ENCODE measurements at places on chromosomes 5 and 9.
A peak's percentile ranks its signal among the peaks of the same experiment; 100 is the strongest.

DNA sequence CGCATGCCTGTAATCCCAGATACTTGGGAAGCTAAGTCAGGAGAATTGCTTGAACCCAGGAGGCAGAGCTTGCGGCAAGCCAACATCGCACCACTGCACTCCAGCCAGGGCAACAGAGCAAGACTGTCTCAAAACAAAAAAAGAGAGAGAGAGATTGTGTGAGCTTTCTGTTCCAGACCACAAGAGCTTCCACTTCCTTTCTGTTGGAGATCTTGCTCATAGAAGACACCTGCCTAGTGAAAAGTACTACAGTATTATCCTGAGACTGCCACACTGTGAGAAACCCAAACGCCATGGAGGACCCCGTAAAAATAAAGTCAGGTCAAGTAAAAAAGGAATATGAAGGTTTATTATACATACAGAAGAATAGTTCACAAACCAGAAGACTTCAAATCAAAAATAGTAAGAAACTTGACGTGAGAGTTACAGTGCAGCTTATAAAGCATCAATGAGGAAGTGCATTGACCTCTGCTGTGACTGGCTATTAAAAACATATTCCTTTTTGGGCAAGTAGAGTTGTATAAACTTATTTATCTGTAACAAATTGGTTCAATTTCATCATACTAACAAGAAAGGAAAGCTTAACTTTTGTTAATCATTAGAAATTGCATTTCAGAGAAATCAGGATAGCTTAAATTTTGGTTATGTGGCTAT lies 4.3 kb upstream of the EMB start:
- no peak for DNase-seq

DNA sequence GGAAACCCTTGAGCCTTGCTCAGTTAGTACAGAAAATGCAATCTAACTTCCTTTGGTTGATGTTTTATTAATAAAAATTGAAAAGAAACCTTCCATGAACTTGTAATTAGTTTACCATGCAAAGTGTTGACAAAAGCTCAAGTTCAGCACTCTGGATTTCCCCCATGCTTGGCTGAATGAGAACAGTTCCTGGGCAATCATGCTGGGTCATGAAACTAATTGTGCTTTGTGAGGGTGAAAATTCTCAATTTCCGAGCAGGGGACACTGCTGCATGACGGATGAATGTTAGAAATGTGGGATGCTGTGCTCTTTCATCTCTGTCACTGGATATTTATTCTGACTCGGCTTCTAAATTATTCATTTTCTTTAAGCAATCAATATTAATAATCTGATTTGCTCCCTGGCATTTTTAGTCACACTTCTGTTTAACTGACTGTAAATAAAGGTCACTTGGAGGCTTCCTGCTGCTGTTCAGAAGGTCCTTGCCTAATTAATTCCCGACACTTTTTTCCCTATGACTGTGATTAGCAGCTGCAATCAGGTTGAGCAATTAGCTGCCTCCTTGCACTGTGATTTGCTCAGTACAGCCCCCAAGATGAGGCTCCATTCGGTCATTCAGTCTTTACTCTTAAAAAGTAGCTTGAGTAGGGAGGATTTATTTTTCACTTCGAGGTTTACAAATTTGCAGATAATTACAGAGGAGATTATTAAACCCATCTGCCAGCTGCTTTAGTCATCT lies 678.1 kb upstream of the ZNF608 start:
- DNase-seq = no peak

DNA sequence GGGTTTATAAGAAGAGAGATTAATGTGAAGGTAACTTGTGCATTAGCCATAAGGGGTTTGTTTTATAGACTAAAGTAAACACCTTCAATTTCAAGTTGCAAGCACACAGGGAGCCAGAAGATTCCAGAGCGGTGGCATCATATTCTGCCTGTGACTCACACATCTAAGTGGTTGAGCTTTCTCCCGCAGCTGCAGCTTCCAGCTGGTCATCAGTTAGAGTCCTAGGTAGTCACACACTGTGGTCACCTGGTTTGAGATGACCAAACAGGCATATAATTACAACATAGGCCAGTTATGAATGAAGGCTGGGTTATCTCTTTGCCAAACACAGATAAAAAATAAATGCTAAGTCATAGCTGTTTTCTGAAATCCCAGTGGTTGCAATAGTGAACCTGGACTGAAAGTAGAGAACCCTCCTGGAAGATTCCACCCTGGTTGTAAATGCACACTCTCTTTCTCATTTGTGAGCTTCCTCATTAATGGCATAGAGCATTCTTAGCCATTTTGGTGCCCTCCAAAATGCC lies 171.3 kb downstream of the GDNF start:
- no peak for DNase-seq

DNA sequence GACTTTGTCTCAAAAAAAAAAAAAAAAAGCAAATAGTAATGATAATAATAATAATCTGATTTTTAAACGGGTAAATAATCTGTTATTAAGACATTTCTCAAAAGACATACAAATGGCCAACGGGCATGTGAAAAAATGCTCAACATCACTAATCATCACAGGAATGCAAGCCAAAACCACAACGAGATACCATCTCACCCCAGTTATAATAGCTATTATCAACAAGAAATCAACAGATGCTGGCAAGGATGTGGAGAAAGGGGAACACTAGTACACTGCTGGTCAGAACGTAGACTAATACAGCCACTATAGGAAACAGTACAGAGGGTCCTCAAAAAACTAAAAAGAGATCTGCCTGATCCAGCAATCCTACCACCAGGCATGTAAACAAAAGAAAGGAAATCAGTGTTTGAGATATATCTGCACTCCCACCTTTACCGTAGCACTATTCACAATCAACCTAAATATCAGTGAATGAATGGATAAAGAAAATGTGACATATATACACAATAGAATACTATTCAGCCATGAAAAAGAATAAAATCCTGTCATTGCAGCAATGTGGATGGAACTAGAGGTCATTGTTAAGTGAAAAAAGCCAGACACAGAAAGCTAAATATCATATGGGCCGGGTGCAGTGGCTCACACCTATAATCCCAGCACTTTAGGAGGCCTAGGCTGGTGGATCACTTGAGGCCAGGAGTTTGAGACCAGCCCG lies 24.9 kb downstream of the VAV2 start:
- no peak for DNase-seq

DNA sequence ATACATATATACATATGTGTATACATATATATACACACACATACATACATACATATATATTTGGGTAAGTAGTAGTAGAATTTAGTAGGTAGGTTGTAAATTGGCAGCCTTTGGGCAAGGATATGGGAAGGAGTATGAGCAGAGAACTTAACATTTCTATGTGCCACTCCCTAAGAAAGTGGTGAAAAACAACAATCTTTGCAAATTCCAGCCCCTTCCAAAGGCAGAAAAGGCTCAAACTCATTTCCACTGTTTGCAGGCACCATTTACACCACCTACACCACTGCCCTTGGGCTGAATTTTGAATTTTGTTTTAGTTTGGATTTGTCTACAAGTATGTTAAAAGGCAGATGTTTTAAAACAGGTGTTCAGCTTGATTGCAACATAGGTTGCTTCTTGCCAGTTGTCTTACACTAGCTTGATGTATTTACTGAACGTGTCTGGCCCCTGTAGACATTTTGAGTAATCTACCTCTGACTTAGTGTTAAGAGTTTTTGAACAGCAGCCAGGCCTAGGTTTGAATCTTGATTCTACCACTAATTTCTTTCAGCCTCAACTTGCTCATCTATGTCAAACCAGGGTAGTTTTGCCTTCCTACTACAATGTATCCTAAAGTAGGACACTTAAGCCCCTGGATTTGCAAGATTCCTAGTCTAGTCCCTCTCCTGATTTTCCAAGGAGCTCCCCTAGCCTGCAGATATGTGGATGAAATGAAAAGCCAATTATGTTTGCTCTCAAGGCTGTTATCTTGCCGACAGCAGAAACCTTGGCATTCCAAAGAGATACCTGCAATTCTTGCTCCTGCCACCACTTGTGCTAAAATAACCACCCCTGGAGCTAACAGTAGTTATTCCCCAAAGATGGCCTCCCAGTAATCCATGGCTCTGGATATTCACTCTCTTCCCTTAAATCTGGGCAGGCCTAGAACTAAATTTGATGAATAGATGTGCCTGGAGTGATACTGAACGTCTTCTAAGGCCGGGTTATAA lies 156.2 kb upstream of the SLC44A1 start:
- DNase-seq = no peak

- DNase-seq = no peak
Observed at GRCh38 chr9:114953959-114954358, 23.6 kb upstream of the TNFSF8 start.

GRCh38 chr5:141992349-141992963 lies 20.4 kb downstream of the GNPDA1 start:
- DNase-seq = peak; percentile 52

GRCh38 chr9:134025606-134026541 lies 593 bp downstream of the BRD3OS start:
- peak; percentile 53 for DNase-seq

DNA sequence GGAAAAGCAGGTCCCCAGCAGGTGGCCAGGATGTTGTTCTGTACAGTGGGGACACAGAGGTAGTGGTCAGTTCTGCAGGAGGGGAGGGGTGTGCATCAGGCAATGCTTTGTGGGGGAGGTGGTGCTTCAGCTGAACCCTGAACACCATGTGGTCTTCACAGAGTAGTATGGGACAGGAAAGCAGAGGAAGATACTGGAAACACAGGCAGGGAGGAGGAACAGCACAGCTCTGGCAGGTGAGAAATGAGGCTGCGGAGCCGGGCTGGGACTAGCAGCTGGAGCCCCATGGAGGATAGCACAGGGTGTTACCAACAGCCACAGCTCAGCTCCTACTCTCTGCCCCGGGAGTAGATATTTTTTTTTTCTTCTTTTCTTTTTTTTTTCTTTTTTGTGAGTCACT lies 161.5 kb downstream of the ENTREP1 start:
- DNase-seq = no peak

DNA sequence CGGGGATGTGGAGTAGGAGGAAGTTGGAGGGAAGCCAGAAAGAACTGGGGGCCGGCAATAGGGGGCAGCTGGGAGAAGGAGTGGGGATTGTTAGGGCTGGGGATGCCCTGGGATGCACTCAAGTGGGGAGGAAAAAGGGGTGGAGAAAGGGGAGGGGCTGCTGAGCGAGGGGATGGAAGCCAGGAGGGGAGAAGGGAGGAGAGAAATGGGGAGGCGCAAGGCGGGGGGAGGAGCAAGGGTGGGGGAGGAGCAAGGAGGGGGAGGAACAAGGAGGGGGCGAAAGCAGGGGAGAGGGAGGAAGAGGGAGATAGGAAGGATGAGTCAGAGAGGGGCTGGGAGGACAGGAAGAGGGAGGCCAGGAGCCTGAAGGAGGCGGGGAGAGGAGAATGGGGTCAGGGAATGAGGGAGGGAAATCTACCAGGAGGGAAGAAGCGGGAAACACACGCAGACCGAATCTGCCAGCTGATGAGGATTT lies 1.6 kb downstream of the IRX4 start:
- no peak for DNase-seq

- DNase-seq = no peak
Observed at GRCh38 chr9:135770771-135771170, 68.8 kb downstream of the KCNT1 start.

- DNase-seq = no peak
Observed at GRCh38 chr5:142425286-142426065, 100.7 kb upstream of the SPRY4 start.

- no peak for DNase-seq
Observed at GRCh38 chr5:23507278-23507685, at the start of gene PRDM9. TSS of gene PRDM9 (plus strand) at chr5:23507609. CDS start at chr5:23509034, 1,425 bp downstream.

GRCh38 chr5:157602505-157602904 lies 26.9 kb upstream of the ADAM19 start:
- peak; percentile 38 for DNase-seq

DNA sequence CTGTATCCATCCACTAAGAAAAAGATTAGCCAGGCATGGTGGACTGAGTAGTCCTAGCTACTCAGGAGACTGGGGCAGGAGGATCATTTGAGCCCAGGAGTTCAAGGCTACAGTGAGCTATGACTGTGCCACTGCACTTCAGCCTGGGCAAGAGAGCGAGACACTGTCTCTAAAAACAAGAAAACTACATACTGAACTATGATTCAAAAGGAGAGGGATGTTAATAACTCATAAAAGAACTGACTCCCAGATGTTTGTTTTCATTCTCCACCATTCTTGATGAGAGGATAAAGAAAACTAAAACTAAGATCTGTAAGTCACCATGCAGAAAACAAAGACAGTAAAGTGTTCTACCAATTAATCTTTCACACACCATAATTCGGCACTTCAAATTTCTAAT lies 53.5 kb downstream of the AUH start:
- DNase-seq = no peak

DNA sequence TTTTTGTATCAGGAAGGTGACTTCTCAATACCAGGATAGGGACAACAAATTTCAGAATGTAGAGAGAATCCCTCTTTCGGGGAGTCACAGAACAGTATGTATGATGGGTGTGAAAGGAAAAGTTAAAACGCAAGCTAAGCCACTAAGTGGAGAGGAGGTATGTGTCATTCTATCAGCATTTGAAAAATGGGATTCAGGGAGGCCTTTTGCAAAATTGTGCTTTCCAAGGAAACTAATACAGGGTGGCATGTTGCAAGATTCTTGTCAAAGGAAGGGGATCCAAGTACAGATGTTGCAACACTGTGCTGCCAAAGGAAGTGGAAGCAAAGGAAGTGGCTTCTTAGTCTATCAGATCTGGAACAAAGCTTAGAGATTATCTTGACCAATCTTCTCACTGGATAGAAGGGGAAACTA lies 12.6 kb upstream of the TNIP1 start:
- DNase-seq = no peak

DNA sequence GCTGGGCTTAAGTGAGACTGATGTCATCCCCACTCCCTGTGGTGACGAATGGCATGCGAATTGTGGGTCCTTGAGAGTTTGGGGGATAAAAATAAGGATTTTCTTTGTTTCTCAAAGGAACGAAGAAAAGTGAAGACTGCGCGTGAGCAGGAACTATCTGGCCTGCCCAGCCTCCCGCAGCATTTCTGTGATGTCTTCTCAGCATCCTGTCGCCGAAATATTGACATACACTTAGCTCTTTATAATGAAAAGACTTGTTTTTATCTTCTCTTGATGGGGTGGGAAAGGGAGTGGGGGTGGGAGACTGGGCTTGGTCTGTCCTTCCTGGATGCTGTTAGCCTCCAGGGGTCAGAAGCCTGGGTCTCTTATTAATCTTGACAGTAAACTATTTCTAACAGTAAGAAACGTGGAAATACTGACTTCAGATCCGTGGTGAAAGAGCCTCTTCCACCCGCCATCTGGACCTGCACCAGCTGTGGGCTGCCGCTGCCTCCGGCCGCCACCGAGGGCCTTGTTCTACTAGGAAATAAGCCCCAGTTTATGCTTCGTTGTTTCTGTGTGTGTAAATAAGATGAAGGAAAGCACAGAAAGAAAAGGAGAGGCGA lies 239.6 kb downstream of the FANCC start:
- DNase-seq = no peak

All from activated T-cell treated with anti-CD3 and anti-CD28 coated beads for 48 hours (primary cell).